ENCODE measurements at places on chromosomes 16 and 17.
A peak's percentile ranks its signal among the peaks of the same experiment; 100 is the strongest.

DNA sequence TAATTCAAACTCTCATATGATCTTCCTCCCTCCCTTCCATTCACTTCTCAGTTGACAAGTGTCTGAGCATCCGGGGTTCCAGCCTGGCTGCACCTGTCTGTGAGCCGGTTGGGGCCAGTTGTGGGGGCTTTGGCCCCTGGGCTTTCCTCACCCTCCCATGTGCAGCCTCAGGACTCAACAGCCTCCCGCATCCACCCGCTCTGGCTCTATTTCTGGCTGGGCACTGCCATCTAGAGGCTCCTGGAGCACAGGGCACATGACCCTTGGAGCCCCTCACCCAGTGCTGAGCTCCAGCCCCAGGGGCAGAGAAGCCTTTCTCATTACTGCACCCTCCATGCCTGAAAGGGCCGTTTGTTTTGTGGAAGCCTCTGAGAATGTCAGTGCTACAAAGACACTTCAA, 43.3 kb downstream of the HAPSTR1 start:
- peak; percentile 48 for DNase-seq

DNA sequence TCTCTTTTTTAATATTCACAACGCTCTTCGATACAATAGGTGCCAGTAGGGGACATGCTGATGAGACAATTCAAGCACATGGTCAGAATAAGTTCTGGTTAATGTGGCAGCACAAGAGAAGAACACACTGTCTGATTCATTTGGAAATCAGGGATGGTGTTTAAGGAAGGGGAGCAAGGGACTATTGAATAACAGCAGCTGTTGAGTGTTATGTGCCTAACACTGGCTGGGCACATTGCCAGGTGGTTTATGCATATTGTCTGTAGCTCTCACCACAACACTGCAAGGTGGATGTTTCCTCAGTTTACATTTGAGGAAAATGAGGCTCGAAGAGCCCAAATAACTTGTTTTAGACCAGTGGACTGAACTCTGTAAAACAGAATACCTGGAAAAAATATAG, 44.2 kb downstream of the LYRM9 start:
- DNase-seq: no peak

DNA sequence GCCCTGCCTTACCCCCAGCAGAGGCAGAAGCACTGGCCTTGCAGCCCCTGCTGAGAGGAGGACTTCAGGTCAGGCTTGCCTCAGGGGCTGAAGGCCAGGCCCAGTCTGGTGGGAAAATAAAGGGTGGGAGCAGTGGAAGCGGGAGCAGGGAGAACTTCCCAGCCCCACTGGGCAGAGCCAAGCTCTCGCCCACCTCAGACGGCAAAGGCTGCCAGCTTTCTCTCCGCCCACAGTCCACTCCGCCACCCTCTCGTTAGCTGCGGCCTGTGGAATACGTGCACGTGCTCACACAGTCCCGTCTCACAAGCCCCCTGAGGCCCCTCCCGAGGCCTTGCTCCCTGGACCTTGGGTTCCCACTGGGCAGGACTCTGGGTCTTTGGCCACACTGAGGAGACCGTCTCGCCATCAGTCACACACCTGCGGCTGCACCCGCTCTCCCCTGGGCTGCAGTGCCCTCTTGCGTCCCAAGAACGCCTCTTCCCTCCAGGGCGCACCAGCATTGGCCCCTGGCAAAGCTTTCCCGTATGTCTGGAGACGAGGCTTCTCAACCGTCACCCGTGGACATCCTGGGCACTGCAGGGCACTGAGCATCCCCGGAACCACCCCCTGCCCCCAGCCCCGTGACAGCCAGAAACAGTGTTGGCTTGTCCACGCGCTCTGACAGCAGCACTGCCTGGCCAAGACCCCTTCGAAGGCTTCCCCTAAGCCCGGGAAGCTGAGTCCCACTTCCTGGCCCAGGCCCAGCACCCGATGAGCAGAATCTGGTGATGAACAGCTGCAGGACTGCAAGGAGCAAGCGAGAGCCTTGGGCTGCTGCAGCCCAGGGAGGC, 8.3 kb downstream of the MRPL28 start:
- DNase-seq: peak; percentile 66

DNA sequence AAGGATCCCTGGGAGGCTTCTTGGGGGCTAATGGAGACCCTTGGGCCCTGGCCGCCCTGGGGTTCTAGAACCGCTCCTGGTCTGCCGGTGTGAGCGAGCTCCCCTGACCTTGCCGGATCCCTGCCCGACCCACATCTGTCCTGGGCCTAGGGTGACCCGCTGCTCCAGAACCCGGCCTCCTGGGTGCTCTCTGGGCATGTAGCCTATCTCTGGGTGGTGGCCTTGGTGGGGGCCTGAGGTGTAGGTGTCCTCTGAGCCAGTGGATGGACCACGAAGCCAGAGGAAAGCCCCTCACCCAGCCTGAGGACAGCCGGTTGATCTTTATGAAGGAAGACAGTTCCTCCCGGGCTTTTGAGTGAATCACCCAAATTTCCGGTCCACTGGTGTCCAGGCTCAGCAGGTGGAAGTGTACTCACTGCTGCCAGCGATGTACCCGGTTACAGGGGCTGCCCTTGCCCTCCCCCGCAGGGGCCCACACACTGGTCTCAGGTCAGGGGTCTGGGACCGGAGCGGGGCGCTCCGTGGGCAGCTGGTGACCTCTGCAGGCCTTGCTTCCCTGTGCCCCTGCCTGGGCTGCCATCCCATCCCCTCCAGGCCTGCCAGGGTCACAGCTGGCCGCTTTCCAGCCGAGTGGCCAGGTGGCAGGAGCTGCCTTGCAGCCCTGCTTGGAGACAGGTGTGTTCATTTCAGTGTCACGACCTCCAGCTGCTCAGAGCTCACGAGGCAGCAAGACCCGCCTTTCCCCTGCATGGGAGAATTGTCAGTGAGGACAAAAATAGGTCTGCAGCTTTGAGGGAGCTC, 10.5 kb upstream of the GSE1 start:
- DNase-seq: no peak

- no peak for DNase-seq
Measured at GRCh38 chr17:20267459-20267842, 199.9 kb downstream of the LGALS9B start.

- no peak for DNase-seq
Measured at GRCh38 chr16:60230666-60231065, 1496.5 kb upstream of the GOT2 start.

DNA sequence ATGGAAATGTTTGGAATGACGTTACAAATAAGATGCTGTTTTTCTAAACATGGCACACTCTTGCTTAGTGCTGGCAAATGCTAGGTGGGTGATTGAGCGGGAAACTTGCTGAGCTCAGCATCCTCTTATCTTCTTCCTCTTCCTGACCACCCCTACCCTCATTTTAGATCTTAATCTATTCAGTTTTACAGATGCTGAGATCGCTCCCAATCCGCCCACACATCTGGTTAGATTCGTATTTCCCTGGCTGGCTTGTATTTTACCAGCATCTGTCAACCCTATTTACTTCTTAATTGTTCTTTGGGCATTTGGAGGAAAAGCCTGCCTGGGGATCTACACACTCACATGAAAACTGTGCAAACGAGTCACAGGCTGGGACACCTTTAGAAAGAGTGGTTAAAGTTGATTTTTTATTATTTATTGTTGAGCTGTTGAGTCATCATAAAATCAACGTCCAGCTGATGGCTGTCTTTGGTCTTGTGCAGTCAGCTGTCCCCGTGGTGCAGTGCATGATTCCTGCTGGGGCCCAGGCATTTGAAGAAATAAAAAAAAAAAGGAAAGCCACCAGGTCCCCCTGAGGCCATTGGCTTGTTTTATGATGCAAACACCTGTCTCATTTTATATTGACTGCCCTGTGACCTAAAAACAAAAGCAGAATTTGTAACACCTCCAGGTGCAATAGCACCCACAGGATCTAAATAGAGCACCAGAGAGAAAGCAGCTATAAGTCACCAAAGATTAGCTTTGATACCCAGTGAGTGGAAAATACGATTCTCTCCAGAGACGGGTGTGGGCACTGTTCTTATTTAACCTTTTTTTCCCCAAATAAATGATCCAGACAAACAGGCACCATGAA, 258.6 kb downstream of the HS3ST3B1 start:
- DNase-seq: no peak

DNA sequence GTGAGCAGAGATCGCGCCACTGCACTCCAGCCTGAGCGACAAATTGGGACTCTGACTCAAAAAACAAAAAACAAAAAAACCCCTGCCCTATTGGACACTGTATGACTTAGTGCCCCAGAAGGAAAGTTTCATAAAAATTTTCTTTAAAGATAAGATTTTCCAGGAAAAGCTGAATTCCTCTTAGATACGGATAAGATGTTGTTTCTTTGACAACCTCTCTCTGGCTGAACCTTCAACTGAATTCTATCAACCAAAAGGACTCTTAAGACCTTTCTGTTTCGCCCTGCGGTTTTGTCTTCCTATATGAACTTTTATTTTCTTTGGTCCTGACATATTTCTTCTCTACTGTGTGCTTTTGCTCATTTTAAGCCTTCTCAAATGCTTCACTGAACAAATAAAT, 35.8 kb downstream of the CPPED1 start:
- DNase-seq: no peak

DNA sequence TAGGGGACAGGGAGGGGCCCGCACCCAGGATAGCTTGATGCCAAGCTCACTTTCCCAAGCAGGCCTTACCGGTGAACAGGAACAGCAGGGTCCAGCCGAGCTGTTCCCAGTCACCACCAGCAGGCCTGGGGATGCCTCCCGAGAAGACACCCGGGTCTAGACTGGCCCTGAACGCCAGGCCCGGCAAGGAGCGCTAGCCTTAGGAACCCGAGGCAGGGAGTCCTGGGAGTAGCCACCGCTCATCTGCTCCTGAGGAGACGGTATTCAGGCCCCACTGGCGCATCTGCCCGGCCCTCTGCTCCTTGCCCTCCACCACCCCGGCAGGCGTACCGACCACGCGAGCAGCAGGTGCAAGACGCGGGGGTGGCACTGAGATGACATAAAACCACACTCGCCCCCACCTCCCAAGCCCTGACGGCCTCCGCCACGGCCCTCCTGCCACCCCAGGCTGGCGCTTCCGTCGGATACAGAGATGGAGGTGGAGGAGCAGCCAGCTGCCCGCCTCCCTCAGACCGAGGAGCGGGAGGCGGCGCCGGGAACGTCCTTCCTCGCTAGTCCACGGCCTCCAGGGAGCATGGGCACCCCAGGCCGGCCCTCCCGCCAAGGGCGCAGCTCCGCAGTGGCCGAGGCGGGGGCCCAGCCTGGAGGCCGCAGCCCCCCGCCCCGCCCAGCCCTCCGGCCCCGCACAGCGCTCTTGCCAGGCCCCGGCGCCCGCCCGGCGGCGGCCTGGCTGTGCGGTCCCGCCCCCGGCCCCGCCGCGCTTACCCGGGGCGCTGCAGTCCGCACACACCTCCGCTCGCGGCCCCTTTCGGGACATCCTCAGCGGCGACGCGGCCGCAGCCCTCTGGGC, 661 bp downstream of the GIT1 start:
- DNase-seq: no peak

DNA sequence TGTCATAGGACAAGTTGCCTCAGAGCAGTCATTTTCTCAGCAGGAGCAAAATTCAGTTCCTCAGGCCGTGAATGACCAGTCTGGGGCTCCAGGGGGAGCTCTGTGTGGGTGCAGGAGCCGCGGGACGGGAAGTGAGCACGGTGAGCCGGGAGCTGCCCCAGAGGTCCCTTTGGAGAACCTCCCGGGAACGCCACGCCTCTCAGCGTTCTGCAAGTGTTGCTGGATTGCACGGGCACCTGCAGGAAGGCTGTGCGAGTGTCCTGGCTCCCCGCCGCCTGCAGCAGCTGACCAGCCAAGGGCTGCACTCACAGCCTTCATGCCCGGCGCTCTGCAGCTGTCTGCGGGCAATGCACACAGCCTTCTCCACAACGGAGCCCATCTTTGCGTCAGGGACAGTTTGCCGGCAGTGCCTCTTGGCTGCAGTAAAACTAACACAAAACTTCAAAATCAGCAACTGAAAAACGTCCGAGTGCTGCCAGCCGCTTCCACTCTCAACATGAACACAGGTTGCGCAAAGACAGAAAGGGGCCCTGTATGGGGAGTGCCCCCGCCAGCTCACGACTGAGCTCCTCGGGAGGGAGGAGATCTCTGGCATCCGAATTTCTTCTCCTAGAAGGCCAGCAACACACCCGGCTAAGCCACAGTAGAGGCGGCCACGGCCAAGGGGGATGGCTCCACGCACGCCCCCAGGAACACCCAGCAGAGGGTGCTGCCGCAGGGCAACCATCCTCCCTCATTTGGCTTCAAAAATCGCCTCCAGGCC, 16.0 kb downstream of the NDUFAF8 start:
- no peak for DNase-seq

DNA sequence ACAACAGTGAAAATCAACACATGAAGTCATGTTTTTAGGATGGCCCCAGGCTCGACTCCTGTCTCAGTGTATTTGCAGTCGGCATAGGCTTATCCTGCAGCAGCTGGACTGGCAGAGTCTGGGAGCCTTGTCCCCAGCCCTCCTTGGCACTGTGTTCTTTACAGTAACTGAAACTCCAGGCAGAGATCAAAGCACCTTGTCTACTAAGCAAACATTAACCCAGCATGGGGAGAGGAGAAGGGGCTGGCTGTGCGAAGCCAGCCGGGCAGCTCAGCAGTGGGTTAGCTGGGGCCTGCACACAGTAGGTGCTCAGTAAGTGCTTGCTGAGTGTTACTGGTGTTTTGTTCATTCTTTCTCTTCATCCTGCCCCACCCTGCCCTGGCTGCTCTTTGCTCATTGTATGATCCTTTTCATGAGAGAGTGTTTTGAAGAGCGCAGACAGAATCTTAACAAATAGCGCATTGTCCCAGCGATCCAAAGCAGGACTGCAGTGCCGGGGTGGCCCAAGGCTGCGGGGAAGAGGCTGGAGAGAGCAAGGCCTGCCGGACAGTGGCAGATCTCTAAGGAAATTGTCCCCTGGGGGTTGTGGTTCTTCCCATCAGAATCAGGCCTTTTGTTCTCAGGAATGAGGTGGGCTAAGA, 23.5 kb upstream of the ITGB4 start:
- no peak for DNase-seq

GRCh38 chr16:8493972-8494371, 96.3 kb downstream of the TMEM114 start:
- no peak for DNase-seq

GRCh38 chr16:1942810-1943726, at the start of gene MSRB1:
Gene MSRB1, minus strand, starts transcription at chr16:1943199. Its CDS starts 43 bp downstream, at chr16:1943156.
- DNase-seq: peak; percentile 99

DNA sequence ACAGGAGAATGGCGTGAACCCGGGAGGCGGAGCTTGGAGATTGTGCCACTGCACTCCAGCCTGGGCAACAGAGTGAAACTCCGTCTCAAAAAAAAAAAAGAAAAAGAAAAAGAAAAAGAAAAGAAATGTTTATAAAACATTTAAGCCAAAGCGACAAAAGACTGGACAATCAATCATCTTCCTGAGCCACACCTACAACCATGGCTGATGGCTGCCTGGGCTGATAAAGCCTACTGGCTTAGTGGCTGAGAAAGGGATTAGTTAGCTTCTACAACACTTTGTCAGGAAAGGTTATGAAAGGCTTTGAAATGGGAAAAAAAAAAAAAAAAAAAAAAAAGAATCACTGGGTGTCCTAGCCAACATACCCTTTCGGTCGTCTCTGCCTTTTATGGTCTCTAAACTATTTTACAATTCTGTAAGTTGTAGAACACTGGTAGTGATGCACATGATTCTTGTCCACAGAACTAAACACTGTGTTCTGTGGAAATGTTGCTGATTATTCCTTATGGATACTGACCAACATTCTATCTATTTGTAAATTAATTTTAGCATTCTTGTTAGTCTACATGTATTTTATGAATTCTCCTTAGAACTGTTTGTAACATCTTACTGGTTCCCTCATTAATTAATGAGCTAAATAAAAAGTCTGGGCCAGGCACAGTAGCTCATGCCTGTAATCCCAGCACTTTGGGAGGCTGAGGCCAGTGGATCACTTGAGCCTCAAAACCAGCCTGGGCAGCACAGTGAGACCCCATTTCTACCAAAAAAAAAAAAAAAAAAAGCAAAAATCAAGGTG, 45.5 kb downstream of the ZZEF1 start:
- DNase-seq: no peak
